ENCODE measurements at places on chromosomes 6 and 20.

DNA sequence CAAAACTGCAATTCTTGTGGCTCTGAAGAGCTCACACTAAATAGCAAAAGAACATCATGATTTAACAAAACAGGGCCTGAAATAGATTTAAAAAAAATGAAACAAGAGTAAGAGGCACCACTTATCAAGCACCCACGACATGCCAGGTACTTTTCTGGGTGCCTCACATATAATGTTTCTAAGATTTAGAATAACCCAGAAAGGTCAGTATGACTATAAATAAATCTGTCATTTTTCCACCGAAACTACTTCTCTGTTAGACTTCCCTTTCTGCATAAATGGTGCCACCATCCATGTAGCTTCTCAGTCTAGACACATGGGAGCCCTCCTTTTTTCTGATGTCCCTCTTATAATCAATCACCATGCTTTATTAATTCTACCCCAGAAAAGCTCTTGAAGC lies 652.4 kb upstream of the CHD6 start:
- DNase-seq, result no peak

DNA sequence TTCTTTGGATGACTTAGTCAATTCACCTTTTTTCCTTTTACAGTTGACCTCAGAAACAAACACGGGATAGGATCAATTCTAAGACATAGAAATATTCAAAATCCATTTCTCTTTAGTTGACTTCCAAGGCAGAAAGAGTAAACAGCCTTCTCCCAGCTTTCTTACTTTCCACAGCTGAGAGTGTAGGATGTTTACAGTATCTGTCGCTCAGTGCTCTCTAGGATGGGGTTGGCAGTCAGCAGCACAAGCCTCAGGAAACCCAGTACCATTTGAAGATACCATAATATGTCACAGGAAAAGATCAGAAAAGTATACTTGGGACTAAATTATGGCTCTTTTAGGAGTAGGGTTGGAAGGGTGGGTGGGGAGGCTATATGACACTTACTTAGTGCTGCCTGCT lies 88.2 kb downstream of the OGFRL1 start:
- DNase-seq, result no peak

DNA sequence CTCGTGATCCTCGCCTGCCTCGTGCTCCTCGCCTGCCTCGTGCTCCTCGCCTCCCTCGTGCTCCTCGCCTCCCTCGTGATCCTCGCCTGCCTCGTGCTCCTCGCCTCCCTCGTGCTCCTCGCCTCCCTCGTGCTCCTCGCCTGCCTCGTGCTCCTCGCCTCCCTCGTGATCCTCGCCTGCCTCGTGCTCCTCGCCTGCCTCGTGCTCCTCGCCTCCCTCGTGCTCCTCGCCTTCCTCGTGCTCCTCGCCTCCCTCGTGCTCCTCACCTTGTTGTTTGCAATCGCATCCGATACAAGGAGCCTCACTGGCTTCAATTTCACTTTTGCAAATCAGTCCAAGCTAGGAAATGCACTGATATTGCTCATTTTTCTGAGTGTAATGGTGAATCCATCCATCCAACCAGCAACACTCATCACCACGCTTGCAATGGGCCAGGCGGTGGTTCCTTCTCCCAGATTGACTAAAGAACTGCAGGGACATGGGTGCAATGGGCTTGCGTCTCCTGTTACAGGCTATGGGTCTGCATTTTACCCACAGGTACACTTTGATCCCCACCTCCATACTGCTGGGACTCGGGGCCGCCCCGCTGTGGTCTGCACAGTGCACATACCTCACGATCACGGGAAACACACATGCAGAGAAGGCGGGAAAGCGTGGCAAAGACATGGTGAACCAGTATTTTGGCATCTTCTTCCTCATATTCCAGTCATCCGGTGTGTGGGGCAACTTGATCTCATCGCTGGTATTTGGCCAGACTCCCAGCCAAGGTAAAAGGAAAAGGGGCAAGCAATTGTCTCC lies 4.6 kb downstream of the UNC93A start:
- no peak for DNase-seq

DNA sequence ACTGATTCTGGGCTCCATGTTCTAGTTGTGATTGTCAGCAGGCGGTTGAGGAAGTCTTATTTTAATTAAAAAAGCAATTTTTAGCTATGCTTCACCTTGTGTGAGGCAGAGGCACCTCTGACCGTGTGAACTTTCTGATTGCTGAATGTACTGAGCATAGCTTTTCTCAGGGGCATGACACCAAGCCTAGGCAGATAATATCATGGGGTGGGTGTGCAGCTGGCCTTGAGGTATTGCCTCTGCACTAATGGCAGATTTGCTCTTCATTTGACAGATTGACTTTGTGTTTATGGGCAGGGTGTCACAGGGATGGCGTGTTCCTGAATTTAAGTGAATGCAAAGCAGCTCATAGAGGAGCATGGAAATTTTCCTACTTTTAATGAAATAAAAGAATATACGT lies 19.6 kb downstream of the CTNNBL1 start:
- no peak for DNase-seq

- no peak for DNase-seq
These were observed 789.7 kb downstream of the FRK start for GRCh38 chr6:115270953-115271352.

GRCh38 chr6:115120391-115120790 lies 777.6 kb upstream of the HS3ST5 start:
- peak; percentile 34 for DNase-seq

GRCh38 chr6:119034827-119035458 lies 43.5 kb downstream of the FAM184A start:
- DNase-seq, result no peak

- DNase-seq, result no peak
These were observed 71.7 kb upstream of the SGK1 start for GRCh38 chr6:134389658-134390057.

DNA sequence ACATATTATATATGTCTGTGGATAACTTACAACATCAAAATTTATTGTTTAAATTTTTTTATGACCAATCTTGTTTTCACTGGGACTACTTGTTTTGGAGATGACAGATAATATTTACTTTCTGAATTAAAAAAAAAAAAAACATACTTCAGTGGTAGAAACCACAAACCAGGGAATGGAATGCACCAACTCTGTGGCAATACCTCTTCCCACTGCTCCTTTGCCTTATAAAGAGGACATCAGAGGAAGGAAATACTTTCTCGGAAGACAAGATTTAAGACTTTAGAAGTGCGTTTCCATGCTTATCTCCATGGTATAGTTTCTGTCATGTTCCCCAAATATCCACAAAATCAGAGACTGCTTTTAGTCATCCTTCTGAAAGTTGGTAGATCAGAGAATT lies 1241.1 kb upstream of the EYS start:
- no peak for DNase-seq
